ENCODE measurements at places on chromosomes 7 and 10. TPM values are rescaled to one million over a fixed set of nuclear protein-coding genes. Genes with fewer than 3 reads are reported as not detected.

DNA sequence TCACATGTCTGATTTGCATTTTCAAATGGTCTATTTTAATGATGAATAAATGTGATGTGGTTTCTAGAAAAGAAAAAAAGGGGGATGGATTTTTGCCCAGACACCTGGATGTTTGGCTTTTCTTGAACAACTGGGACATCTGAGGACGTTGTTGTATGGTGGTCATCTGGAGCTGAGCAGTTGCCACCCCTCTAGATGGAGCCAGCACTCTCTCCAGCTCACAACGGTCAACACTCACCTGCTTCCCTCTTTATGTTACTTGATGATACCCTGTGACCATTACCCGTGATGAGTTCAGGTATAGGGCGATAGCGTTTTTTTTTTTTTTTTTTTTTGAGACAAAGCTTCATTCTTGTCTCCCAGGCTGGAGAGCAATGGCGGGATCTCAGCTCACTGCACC is 30.1 kb upstream of the PAXIP1 start:
- peaks cover 11% of the 10 kb centered on the region for H3K27me3 ChIP-seq
- H3K4me3 ChIP-seq = no peak overlapping the region
- no peaks in the 10 kb centered on the region for H3K36me3 ChIP-seq
- no peaks in the 10 kb centered on the region for H3K4me1 ChIP-seq

DNA sequence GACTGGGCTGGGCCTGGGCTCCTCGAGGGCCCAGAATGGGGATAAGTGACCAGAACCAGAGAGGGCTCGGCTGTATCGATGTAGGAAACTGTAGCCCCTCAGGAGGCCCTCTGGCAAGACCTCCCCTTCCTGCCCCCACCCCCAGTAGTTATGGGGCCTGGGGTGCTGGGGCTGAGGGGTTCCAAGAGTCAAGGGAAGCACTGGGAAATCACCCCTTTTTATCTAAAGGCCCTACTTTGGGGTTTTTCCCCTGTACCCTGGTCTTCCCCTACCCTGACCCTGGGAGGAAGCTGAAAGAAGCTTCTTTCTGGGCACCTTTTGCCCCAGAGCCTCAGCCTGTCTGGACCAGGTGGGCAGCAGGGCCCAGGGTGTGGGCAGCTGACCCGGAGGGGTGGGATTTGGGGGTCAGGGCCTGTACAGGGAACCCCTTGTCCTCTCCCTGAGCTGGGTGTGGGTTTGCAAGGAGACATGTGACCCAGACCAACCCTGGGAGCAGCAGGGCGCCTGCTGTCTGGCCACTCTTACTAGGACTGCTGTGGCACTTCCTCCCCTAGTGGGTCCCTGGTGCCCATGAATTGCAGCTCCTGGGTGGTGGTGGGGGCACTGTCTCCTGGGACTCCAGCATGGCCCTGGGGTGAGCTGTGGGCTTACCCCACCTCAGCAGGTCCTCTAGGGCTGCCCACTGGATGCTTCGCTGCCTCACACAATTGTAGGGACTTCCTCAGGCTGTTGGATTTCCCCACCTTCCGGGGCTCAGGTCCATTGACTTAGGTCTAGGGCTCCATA is 1.5 kb downstream of the IRF5 start:
- no peak overlapping the region for H3K27ac ChIP-seq
- no peak for DNase-seq
- H3K27me3 ChIP-seq = peaks cover 37% of the 10 kb centered on the region
- H3K4me1 ChIP-seq = peaks cover 14% of the 10 kb centered on the region
- peaks cover 6% of the 10 kb centered on the region for H3K36me3 ChIP-seq
- H3K4me3 ChIP-seq = no peak overlapping the region

DNA sequence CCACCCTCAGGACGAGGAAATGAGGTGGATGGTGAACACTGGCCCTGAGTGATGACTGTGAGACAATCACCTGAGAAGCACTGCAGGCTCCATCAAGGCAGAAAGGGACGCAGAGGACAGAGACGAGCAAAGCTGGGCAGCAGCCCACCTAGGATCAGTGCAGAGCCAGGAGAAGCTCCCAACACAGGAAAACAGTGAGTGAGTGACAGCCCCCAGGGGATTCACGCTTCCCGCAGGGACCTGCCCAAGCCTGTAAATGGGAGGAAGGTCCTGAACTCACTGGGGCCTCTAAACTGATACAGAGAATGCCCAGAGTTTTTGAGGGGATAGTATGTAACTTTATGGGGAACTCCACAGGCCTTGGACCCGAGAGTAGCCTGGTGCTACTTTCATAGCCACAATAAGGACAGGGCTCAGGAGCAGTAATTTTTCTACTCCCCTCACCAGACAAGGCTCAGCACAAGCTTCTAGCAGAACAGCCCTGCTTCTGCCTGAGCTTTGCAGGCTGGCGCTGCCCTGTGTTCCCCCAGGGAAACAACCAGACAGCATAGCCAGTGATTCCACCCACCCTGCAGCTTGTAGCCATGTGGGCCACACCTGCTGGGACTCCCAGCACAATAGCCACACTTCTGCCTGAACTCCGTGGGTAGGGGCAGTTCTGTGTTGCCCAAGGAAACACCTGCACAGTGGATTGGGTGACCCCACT is 708.4 kb downstream of the POM121L12 start:
- no peaks in the 10 kb centered on the region for H3K4me1 ChIP-seq
- H3K36me3 ChIP-seq = peaks cover 11% of the 10 kb centered on the region
- no peaks in the 10 kb centered on the region for H3K27me3 ChIP-seq
- no peak overlapping the region for H3K27ac ChIP-seq

DNA sequence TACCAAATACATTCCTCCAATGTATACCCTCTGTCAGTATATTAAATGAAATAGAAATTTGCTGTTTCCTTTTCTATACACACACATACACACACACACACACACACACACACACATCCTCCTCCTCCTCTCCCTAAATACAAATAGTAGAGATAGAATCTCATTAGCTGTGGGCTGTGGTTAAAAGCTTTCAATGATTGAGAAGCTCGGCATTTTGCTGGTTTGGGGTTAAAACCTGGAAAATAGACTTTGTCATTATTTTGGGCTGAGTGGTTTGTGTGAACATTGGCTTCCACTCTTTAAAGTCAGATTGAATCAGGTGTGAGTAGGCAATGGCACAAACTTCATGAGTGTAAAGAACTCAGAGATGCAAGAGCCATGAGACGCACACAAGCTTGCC is 596.0 kb downstream of the XPNPEP1 start:
- H3K27ac ChIP-seq = no peak overlapping the region
- H3K4me3 ChIP-seq = no peak overlapping the region
- no peaks in the 10 kb centered on the region for H3K4me1 ChIP-seq
- no peak for DNase-seq

- peaks cover 18% of the 10 kb centered on the region for H3K27me3 ChIP-seq
- DNase-seq = no peak
- no peaks in the 10 kb centered on the region for H3K36me3 ChIP-seq
- H3K27ac ChIP-seq = no peak overlapping the region
- H3K4me3 ChIP-seq = no peak overlapping the region
- peaks cover 2% of the 10 kb centered on the region for H3K4me1 ChIP-seq
Measured at GRCh38 chr10:69807696-69808095, 6.0 kb downstream of the COL13A1 start.

ASIC3 gene
- total RNA-seq = 13.5 TPM

SORBS1 gene
- 1.7 TPM for total RNA-seq
